ENCODE measurements at places on chromosomes 6 and 20.

GRCh38 chr20:20489054-20489453 lies 121.2 kb downstream of the INSM1 start:
- no peak for DNase-seq

DNA sequence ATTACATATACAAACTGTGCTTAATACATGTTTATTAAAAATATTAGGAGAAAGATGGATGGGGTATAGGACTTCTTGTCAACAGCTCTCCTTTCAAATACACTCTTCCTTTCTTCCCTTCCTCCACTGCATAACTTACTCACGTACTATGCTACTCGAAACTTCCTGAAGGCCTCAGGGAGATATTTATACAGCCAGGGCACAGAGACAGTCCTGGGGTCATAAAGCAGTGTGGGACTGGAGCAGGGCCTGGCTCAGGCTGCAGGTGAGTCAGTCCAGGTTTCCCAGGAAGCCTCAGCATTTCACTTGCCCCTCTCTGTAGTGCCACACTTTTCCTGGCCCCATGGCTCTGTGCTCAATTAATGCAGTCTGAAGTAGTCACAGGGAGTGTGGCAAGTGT lies 157.0 kb downstream of the UBE3D start:
- no peak for DNase-seq

- DNase-seq: no peak
Measured at GRCh38 chr20:10427060-10427692, 6.8 kb downstream of the MKKS start.

GRCh38 chr6:129947797-129948196 lies 70.6 kb upstream of the L3MBTL3 start:
- DNase-seq: no peak

GRCh38 chr6:166005401-166005943 lies 162.2 kb downstream of the TBXT start:
- DNase-seq: no peak

GRCh38 chr6:126210398-126211075 lies 129.4 kb upstream of the CENPW start:
- no peak for DNase-seq

DNA sequence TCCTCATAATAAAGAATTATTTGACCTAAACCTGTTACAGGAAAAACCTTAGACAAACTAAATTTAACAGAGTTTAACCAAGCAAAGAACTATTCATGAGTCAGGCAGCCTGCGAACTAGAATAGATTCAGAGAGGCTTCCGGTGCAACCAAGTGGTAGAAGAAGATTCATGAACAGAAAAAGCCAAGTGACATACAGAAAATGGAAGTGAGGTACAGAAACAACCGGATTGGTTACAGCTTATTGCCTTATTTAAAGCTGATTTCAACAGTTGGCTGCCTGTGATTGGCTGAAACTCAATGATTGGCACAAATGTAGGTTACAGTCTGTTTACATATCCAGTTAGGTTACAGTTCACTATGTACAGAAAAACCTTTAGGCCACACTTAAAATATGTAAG lies 10.1 kb downstream of the PPP1R3G start:
- no peak for DNase-seq

DNA sequence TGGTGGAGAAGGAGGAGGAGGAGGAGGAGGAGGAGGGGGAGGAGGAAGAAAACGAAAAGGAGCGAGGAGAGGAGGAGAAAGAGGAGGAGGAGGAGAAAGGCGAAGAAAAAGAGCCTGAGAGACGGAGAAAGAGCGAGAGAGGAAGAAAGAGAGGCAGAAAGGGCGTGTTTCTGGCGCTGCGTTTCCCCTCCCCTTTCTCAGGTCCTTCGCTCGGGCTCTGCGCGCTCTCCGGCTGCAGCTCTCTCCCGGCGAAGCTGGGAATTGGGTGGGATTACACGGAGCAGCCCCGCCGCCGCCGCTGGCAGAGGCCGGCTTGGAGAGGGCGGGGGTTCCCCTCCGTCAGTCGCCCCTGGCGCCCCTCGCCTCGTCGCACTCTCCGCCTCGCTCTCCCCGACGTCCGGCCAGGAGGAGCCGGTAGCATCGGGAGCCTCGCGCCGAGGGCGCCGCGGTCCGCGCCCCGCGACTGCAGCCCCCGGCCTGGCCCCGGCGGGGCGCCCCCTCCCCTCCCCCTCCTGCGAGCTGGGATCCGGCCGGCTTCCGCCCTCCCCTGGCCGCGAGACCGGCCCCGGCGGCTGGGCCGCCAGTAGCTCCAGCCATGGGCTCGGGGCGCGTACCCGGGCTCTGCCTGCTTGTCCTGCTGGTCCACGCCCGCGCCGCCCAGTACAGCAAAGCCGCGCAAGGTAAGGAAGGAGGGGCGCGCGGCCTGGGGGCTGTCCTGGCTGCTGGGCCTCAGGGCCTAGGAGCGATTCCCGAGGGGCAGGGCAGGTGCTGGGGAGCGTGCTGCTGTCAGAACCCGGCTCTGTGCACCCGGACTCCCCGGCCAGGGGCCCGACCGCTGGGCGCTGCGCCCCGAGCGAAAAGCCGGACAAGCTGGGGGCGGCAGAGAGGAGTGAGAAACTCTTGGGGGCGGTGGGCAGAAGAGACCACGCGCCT lies at the start of gene SCUBE3:
Gene SCUBE3 (plus strand): TSS at position 133 of the 933 bp plus-strand sequence. CDS start 463 bp downstream, at position 596.
- DNase-seq: no peak

DNA sequence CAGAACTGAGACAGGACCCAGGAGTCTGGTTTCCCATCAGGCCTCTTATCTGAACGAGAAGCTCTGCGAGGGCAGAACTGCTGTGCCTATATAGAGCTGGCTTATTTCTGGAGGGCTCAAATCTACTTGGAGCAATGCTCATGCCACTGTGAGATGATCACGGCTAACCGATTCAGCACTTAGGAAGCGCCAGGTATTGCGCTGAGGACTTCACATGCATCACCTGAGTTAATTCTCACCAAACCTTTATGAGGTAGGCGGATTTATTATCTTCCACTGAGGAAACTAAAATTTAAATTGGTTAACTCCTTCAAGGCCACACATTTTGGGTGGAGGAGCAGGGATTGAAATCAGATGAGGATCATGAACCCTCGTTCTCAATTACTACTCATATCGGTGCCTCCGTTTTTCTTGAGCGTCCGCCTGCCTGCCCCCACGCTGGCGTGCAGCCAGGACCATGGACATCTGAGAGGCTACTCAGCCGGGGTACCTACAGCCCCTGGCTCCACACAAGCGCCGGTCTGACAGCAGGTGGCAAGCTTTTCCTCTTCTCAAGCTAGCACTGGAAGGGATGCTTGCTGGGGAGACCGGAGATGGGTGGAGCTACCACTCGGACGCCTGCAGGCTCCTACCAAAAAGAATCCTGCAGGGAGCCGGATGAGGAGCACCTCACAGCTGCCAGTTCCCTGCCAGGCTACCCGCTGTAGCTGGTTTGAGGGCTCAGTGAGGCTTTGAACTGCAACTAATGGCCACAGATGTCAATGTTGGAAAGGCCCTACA lies 1.0 kb upstream of the PCIF1 start:
- peak; percentile 86 for DNase-seq

DNA sequence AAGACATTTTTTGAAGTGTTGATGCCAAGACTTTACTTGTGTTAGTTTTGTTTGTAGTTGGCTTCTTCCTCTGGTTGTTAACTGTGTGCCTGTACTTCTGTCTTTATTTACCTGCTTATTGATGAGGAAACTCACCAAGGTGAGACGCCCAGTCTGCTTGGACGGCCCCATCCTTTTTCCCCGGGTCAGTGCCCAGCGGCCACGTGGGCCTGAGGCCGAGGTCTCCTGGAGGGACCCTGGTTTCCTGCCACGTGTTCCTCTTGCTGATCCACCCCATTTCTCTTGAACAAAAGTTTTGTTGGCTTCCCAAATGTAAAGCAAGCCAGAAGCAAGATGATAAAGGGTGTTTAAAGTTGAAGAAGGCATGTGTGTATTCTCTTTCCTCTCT lies 24.8 kb downstream of the DUSP22 start:
- DNase-seq: no peak

DNA sequence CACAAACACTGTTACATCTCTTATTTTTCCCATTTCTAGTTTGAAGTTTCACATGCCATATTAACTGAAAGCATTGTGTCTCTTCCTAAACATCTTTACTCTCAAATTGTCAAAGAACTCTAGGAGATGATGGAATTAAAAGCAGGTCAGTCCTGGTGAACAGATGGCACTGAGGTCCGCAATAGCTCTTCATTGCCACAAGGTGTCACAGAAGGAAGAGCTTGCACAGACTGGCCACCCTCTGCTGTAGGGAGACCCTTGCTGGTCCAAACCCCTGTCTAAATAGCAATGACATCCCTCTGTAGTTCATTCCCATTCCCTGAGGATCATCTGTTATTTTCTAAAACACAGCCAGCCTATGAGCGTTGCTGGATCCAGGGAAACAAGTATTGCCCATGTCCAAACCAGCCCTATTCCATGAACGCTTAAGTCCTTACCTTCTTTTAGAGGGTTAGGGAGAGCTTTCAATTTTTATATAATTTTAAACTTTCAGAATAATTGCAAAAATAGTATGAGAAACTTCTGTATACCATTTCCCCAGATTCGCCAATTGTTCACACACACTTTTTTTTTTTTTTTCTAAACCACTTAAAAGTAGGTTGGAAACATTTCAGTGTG lies 10.1 kb upstream of the HDAC2 start:
- no peak for DNase-seq

DNA sequence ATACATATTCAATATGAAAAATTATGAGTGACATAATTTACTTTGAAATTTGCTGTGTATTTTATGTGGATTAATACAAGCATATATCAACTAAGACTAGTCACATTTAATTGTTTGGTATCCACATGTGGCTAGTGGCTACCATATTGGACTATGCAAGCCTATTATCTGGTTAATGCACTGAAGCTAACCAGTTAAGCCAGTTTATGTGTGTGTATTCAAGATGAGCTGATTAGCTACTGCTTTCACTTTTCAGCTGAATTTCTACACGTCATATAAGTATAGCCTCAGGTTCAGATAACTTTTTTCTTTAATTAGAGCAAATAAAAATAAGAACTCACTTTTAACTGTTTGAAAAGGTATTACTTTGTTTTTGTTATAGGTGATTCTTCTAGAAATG lies 903.7 kb downstream of the TFAP2A start:
- no peak for DNase-seq

GRCh38 chr20:52496191-52496590 lies 304.6 kb upstream of the ZFP64 start:
- no peak for DNase-seq

DNA sequence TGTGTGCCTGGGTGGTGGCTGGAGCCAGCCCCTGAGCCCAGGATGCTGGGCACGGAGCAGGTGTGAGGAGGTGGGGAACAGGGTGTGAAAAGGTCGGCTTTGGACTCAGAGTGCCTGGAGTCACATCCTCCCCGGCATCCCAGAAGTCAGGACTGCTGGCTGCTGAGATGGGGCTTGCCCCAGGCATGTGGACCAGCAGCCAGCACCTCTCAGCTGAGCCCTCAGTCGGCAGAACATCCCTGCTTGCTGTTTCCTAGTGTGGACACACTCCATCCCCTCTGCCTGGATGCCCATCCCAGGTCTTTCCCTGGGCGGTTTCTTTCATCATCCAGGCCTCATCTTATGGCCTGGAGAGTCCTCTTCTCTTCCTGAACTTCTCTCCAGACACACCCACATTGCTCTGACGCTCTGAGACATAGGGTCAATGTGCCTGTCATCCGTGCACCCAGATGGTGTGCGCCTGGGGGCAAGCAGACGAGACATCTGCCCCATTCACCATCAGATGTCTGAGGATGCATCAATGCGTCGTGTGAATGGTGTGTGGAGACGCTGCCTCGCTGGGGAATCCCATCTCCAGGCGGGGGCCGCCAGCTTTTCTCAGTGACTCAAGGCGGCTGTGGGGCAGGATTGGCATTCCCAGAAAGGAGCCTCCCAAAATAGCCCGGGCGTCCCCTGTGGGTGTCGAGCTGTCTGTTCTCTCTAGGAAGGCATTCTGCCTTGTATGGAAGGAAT lies 104.2 kb downstream of the SYCP2 start:
- DNase-seq: no peak

GRCh38 chr6:54366667-54367327 lies 58.6 kb downstream of the TINAG start:
- no peak for DNase-seq

- no peak for DNase-seq
Measured at GRCh38 chr6:72559555-72559954, 62.3 kb upstream of the KCNQ5 start.

DNA sequence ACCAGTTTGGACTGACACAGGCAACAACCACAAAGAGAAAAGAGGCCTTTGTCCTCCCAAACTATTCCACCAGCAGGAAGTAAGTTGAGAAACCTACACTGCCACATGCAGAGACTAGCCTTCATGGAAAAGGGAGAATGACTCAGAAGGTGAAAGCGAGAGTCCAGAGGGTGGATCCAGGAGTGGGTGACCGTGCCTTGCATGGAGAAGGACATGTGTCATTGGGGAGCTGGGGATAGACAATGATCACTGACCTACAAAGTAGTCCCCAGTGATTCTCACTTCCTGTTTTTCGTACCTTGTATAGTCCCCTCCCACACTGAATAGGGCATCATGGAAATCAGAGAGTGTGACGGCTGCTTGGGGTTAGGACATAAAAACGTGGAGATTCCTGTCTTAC lies 91.9 kb downstream of the MYLK4 start:
- no peak for DNase-seq

DNA sequence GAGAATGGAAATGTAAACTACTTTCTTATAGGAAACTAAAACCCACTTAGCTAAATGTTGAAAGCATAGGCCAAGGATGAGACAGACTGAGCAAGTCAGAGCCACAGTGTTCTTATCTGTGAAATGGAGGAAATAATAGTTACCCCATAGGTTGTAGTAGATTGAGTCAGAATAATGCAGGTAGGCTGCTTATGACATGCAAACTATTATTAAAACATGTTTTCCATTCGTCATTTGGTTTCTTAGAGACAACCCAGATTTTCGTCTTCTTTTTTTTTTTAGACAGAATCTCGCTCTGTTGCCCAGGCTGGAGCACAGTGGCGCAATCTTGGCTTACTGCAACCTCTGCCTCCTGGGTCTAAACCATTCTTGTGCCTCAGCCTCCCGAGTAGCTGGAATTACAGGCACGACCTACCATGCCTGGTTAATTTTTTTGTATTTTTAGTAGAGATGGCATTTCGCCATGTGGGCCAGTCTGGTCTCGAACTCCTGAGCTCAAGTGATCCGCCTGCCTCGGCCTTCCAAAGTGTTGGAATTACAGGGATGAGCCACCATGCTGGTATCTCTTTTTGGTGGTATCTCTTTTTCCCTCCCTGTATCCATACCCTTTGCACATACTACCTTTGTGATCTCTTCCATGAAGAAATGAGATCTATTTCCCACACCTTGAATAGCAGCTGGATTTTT lies 196.5 kb upstream of the ZNF217 start:
- no peak for DNase-seq

DNA sequence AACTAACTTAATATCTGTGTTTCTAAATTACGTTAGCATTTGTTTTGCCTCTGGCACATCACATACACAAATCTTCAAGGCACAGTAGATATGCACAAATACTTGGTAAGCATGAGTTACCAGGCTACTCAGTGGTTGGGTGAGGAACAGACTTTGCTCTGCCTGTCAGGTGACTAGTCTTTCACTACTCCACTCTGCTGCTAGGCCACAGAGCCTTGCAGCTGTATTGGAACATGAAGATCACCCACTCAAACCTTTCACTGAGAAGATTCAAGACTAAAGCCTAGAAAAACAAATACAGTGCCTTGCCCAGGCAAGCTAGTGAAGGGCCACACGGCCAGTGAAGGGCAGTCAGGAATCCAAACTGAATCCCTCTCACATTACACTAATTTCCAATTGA lies 47.0 kb downstream of the DTNBP1 start:
- DNase-seq: no peak

Data from NCI-H2081 treated with DMSO at 0.1 percent for 48 hours (cell line).